Dermis microvascular lymphatic vessel endothelial cell (primary cell): ENCODE measurements at places on chromosomes 4 and X. TPM values are rescaled to one million over a fixed set of nuclear protein-coding genes. Genes with fewer than 3 reads are reported as not detected.

PGRMC2 gene
- total RNA-seq: 13.4 and 19.8 TPM in 2 replicates

GAGE12J gene
- not detected in 2 replicates for total RNA-seq

STATH gene
- not detected in 2 replicates for total RNA-seq

CCDC158 gene
- total RNA-seq: not detected in 2 replicates

KDR gene
- 174 and 278 TPM in 2 replicates for total RNA-seq

CXCL3 gene
- under 0.01 and 0.13 TPM in 2 replicates for total RNA-seq

COX7B2 gene
- not detected in 2 replicates for total RNA-seq

EVC2 gene
- 7.1 and 10.4 TPM in 2 replicates for total RNA-seq

FRMPD4 gene
- not detected in 2 replicates for total RNA-seq

ABCG2 gene
- total RNA-seq: 11.6 and 13.6 TPM in 2 replicates

PIR gene
- total RNA-seq: 98.9 and 117 TPM in 2 replicates

P2RY8 gene
- total RNA-seq: 0.13 and 0.76 TPM in 2 replicates

UBL4A gene
- 29.8 and 38.1 TPM in 2 replicates for total RNA-seq

NSUN7 gene
- total RNA-seq: under 0.01 TPM in 1 of 2 replicates, not detected in the other

IQSEC2 gene
- 0.39 and 0.76 TPM in 2 replicates for total RNA-seq

SSX1 gene
- total RNA-seq: not detected in 2 replicates

HSFX4 gene
- not detected in 2 replicates for total RNA-seq

STK32B gene
- 22.5 and 23.1 TPM in 2 replicates for total RNA-seq

ALB gene
- not detected in 2 replicates for total RNA-seq

PABPC1L2B gene
- not detected in 2 replicates for total RNA-seq

TADA2B gene
- 8.0 and 9.4 TPM in 2 replicates for total RNA-seq

RAB41 gene
- not detected in 2 replicates for total RNA-seq

SLC10A7 gene
- total RNA-seq: 6.5 and 8.7 TPM in 2 replicates

NEXMIF gene
- under 0.01 TPM in 1 of 2 replicates, not detected in the other for total RNA-seq

EDA2R gene
- total RNA-seq: 1.2 and 1.4 TPM in 2 replicates

PDGFC gene
- total RNA-seq: 11.3 and 22.0 TPM in 2 replicates

PPP4R3C gene
- not detected in 2 replicates for total RNA-seq

DDX53 gene
- total RNA-seq: not detected in 2 replicates

GEMIN8 gene
- total RNA-seq: 10.8 and 14.5 TPM in 2 replicates

DMRTC1B gene
- total RNA-seq: not detected in 2 replicates
